Cardiac fibroblast (primary cell): ENCODE measurements at places on chromosomes 2 and 18.

GRCh38 chr2:11699686-11700670 is 30.0 kb upstream of the NTSR2 start:
- DNase-seq = no peak

GRCh38 chr2:220509096-220509757 is 881.8 kb downstream of the SLC4A3 start:
- no peak for DNase-seq

- DNase-seq = no peak
These were observed 127.2 kb downstream of the CALCRL start for GRCh38 chr2:187320846-187321245.

GRCh38 chr2:170408461-170409163 is 230.7 kb downstream of the MYO3B start:
- no peak for DNase-seq

DNA sequence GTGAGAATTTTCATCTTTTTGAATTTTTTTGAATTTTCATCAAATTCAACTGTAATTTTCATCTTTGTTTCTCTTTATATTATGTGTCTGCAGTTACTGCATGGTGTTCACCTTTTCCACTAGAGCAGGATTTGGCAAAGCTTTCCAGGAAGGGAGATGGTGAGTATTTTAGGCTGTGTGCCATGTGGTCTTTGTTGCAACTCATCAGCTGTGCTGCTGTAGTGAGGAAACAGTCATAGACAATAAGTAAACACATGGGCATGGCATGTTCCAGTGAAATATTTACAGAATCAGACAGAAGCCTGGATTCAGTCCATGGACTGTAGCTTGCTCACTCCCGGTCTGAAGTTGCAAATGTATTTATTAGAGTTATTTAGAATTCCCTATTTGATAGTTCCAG is 120.4 kb downstream of the DCDC2C start:
- DNase-seq = no peak

DNA sequence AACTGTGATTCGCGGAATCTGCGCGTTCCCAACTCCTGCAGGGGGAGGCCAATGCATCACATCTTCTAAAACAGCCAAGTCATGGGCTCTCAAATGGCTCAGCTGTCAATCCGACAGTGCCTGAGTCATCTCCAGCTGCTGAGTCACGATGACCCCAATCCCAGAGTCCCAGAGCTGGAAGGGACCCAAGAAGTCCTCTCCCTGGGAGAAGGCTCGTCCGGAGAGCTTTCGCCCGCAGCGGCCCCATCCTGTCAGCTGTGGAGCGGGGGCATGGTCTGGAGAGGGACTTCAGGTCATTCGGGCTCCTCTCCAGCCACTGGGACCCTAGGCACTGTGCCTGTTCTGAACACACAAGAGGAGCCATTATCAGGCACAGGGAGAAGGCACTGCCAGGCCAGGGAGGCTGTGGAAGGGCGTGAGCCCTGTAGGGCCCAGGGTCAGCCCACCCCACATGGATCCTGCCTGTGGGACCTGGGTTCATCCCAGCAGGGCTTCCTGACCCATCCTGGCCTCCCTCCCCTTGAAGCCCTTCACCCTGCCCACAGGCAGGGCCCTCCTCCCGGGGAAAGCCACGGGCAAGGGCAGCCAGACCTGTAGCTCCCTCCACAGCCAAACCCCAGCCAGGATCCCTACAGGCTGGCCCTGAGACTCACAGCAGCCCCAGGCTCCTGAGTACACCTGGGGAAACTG is 47.6 kb upstream of the GPC1 start:
- peak; percentile 97 for DNase-seq

- no peak for DNase-seq
These were observed 433.3 kb upstream of the TCF4 start for GRCh38 chr18:56021136-56021808.

DNA sequence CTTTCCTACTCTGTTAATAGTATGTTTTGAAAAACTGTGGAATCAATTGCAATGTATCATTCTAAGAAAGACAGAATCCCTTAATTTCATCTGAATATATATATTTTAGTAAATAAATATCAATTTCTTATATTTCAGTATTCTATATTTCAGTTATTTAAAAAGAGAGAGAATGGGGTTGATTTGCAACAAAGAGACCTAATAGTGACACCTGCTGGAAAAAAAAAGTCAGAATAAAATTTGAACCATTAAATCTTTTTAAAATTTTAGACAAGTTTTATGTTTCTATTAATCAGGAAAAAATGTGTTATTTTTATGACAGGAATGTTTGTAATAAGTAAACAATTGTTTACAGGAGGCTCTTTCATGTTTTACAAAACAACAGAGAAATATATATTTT is 20.7 kb upstream of the CCNT2 start:
- DNase-seq = peak; percentile 47
